Testis (tissue), 5 donors: ENCODE measurements at places on chromosomes 7 and 10. TPM values are rescaled to one million over a fixed set of nuclear protein-coding genes. Genes with fewer than 3 reads are reported as not detected.

The ANKRD22 gene
- 1.3 TPM for polyA plus RNA-seq

The IGF2BP3 gene
- 17.8 TPM for polyA plus RNA-seq

The NRF1 gene
- polyA plus RNA-seq: 16.9 TPM

The RBM20 gene
- 1.7 TPM for polyA plus RNA-seq

The BICC1 gene
- polyA plus RNA-seq: 8.7 TPM

The TMEM184A gene
- polyA plus RNA-seq: 7.1 TPM

The GIMAP8 gene
- 6.8 TPM for polyA plus RNA-seq

The BLOC1S2 gene
- polyA plus RNA-seq: 49.2 TPM

The MMD2 gene
- 20.4 TPM for polyA plus RNA-seq

The WEE2 gene
- 0.20 TPM for polyA plus RNA-seq

The VWDE gene
- polyA plus RNA-seq: 0.45 TPM

The CHST15 gene
- polyA plus RNA-seq: 12.8 TPM

The SMO gene
- 11.9 TPM for polyA plus RNA-seq

The SPDYE5 gene
- 4.8 TPM for polyA plus RNA-seq
